Stimulated activated CD8-positive, alpha-beta memory T cell treated with anti-CD3 and anti-CD28 coated beads, Interleukin-7, amount 100 ng/mL, for 1 hour (primary cell): ENCODE measurements at places on chromosomes 2 and 18.

DNA sequence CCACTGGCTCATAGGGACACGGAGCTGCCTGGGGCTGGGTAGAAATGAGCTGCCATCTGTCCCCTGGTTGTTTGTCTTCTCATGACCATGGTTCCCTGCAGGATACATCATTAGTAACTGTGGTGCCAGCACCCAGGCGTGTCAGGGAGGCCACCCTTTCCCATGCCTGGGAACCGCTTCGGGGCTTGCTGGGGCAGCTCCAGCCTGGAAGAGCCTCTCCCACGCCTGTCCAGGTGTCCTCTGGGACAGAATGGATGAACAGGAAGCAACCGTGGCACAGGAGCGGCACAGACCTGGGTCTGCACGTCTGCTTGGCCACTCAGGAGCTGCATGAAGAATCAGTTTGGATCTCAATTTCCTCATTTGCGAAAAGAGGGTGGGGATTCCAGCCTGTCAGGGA is 34.8 kb downstream of the SDC1 start:
- DNase-seq: no peak

DNA sequence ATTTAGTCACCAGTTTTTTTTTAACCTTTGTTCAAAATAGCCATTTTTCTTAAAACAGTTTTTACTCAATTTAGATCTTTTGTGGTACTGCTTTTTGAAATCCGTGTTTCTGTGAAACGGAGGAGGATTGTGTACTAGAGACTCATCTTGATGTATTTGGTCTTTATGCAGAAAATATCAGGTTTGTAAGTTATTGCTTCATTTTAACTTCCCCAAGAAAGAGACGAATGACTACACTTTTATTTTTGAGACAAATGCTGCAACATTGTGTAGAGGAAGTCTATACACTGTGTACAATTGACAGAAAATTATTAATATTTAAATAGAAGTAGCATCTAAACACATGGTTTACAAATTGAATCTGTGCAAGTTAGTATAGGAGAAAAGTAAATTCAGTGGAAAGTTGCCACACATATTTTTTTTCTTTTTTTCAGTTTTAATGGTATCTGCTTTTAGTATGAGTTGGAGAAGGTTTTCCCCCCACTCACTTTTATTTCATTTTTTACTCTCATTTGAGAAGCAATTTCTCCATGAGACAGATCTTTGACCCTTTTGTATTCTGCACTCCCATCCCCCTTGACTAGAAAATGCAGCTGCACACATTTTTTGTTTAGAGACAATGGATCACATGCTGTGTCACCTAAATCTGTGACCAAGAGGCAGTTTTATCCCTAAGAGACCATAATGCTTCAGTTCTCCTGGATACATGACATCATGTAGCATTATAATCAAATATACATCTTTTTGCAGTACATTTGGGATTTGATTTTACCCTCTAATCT is 200.8 kb upstream of the STON1 start:
- DNase-seq: no peak

- no peak for DNase-seq
These were observed 418.7 kb upstream of the RGPD4 start for GRCh38 chr2:107407974-107408373.

- DNase-seq: no peak
These were observed 5.8 kb upstream of the KCMF1 start for GRCh38 chr2:84965192-84965516.

- no peak for DNase-seq
These were observed 1493.2 kb upstream of the NXPH2 start for GRCh38 chr2:140273408-140273807.

GRCh38 chr18:12606592-12607315 is 51.2 kb downstream of the SPIRE1 start:
- DNase-seq: no peak

GRCh38 chr18:28514699-28515098 is 337.8 kb upstream of the CDH2 start:
- DNase-seq: no peak

GRCh38 chr2:69789175-69789721 is 40.2 kb upstream of the GMCL1 start:
- DNase-seq: no peak

- no peak for DNase-seq
These were observed 329.5 kb downstream of the PAX3 start for GRCh38 chr2:221969087-221969829.

DNA sequence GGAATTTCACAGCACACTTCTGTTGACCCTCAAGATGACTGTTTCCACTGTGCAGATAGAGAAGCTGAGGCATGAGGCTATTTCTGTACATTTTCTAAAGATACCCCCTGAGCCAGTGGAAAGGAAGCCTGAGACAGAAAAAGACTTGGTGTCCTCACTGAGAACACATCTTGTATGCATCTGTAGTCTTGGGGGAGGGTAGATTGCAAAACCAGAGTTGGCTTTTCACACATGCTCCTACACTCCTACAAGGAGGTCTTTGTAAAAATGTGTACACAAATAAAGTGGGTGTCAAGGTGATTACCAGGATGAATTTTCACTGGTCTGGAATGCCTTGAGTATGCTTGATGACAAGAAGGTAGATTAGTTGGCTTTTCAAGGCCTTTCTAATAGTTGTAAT is 98.0 kb downstream of the KCTD18 start:
- no peak for DNase-seq

- no peak for DNase-seq
These were observed 32.3 kb downstream of the UBXN4 start for GRCh38 chr2:135773917-135774316.

- no peak for DNase-seq
These were observed 4.1 kb downstream of the USP37 start for GRCh38 chr2:218564056-218564455.

GRCh38 chr2:224775647-224776046 is 59.5 kb upstream of the CCDC195 start:
- no peak for DNase-seq

DNA sequence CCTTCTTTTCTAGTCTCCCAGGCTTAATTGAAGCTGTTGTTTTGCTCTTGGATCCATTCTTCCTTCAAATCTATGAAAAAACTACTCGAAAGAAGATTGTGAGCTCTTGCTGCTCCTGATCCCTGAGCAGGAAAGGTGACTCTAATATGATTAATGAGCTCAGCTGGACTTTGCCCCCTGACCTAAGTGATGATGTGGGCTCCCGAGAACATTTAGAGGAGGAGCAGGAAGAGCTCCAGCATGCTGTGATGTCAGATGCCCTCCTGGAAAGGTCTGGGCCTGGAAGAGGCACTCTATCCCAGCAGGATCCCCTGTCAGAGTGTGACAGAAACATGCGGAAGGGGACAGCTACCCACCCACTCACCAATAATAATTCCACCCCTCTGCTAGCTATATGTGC is 117.9 kb upstream of the PELI1 start:
- DNase-seq: no peak

DNA sequence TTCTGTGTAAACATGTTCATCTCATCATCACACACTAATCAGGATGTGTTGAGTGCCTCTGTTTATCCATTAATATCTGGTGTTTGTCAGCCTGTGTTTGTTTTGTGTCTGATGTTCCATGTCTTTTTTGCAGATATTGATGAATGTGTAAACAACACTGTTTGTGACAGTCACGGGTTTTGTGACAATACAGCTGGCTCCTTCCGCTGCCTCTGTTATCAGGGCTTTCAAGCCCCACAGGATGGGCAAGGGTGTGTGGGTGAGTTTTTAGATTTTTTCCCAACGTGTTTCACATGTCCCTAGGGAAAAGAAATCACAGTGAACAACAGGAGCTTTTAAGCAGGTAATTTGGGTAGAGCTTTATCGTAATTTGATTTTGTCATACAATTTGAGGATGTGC is 133.7 kb upstream of the RASGRP3 start:
- no peak for DNase-seq

DNA sequence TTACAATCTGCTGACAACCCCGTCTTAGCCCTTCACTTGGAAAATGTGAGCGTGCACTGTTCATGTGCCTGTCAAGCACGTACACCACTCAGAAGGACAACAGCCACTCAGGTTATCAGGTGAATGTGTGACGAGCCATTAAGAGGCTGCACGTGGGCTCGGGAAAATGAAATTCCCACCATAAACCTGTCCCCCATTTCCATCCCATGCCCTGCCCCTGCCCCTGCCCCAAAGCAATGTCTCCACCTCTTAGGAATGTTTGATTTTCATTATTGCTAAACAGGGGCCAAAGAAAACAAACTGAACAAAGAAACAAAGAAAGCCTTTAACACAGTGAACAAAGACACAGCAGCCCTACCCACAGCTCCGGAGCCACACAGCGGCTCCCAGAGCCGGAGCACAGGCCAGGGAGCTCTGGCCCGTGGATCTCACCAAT is 90.5 kb downstream of the TMEM18 start:
- DNase-seq: no peak

- DNase-seq: no peak
These were observed 232.1 kb downstream of the RBM43 start for GRCh38 chr2:151029406-151030157.

DNA sequence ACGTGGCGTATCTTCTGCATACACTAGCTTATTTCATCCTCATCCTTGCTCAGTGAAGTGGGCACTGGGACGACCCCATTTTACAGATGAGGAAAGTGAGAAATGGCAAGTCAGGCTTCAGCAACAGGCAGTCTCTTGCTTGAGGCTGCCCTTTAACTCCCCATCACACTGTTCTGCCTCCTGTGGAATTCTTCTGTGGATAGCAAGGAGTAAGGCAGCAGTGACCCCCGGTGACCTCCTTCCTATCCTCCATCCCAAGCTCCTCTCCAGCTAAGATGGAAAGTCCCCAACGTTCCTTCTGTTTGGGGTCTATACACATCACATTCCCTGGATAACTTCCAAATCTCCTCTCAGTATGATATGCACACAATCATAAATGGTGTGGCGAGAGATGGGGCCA is 10.5 kb downstream of the ANKRD29 start:
- no peak for DNase-seq

GRCh38 chr2:156132941-156133340 is 199.6 kb downstream of the NR4A2 start:
- DNase-seq: no peak

- peak; percentile 32 for DNase-seq
These were observed 12.1 kb upstream of the ARHGEF4 start for GRCh38 chr2:130824492-130825061.

DNA sequence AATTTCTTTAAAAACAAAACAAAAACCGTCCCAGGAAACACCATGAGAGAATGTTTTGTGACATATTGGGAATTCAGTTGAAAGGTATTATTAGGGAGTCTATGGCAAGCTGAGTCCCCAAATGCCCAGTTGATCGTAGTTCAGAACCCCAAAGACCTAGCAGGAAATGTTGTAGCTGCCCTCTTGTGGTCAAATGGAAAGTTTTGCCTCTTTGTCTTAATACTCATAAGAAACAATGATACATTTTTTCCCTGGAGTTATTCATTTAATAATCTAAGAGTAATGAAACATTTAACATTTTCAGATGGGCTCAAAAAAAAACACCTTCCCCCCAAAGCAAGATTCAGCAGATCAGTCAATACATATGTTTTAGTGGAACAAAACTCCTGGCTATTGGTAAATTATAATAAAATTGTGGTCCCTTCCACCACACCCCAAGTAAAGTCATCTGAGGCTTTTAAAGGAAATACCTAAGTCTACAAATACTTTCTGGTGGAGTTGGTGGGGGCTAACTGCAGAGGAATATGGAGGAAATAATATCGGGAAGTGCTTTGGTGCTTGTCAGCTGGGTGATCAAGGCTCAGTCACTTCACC is 37.8 kb upstream of the EFEMP1 start:
- DNase-seq: no peak

DNA sequence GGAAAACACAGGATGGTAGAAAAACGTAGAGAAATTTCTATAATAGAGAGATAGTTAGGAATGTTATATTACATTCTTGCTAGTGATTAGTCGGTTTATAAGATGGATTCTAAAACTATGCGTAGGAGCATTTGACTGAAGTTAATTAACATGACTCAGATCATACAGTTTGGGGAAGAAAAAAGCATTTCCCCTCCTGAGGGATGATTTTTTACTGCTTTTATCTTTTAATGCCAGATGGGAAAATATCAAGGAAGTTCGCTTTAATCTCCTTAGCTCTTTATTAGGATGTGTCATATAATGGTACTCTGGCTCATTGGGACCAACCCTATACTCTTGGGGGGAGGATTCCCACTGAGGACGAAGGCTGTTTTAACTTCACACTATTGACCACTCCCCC is 502.1 kb downstream of the TGIF1 start:
- no peak for DNase-seq

DNA sequence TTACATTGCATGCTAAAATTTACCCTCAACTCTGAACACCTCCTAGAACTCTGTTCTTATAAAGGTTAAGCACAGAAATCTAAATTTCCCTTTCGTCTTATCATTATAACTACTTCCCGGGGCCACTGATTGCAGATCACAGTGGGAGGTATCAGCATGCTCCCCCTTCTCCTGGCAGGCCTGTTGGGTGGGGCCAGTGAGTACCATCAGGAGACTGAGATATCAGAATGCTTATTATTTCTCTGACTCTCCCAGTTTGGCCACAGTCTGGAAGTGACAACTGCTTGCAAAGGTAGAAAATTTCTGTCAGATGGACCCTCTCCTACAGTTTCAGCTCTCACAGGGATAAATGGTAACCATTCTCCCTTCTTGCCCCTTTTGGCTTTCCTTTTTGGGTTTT is 62.6 kb downstream of the DSEL start:
- DNase-seq: no peak

- DNase-seq: no peak
These were observed 222.2 kb downstream of the BCL11A start for GRCh38 chr2:60331115-60331809.

GRCh38 chr2:120219291-120219690 is 3.9 kb downstream of the TMEM185B start:
- DNase-seq: no peak

- DNase-seq: no peak
These were observed 553.6 kb downstream of the NRXN1 start for GRCh38 chr2:50478362-50478761.

DNA sequence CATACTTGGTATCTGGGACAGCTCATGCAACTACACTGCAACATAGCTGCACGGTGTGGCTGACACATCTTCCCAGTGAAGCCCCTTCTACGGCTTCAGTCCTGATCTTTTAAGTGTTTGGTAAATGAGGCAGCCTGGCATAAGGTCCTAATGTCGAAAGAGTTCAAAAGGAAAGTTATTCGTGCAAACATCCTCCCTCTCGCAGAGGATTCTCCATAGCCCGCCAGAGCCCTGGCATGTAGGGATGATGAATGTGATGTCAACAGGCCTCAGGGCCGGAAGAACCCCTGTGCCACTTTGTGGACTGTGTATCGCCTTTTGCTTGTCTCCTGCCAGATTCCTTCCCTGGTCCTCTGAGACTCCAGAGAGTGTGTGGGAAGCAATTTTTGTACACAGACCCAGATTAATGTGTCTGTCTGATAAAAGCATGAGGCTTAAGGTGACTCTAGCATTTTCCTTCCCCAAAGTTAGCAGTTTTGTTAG is 88.5 kb downstream of the SOCS6 start:
- DNase-seq: no peak

- DNase-seq: no peak
These were observed 542.8 kb upstream of the ID2 start for GRCh38 chr2:8138923-8139667.
